Cardiac septum (tissue), 1 donor: ENCODE measurements at places on chromosomes 1 and 21. TPM values are rescaled to one million over a fixed set of nuclear protein-coding genes. Genes with fewer than 3 reads are reported as not detected.

- no peak for DNase-seq
Observed at GRCh38 chr1:83012950-83013349, 986.0 kb downstream of the TTLL7 start.

DNA sequence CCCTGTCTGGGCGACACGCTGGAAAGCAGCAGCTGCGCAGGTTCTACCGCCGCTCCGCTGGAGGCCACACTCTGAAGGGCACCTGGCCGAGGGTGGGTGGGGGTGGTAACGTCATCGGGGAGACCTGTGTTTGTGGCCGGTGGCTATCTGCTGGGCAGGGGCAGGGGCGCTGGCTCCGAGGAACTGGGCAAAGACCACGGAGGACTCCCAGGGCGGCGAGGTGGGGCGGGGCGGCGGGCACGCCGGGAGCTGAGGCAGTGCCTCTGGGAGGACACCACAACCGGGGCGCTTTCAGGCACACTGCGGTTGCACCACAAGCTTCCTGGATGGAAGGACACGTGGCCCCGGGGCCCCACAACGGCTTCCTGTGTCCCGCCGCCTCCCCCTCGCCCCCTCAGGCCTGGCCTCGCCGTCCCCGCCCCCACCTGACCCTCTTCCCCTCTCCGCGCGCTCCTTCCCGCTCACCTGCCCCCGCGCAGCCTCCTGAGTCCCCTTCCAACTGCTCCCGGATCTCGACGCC lies 3.3 kb upstream of the DENND2D start:
- DNase-seq = peak; percentile 92

The CREG1 gene
- 60.1 TPM for total RNA-seq

The LHX8 gene
- total RNA-seq = not detected

- DNase-seq = no peak
Observed at GRCh38 chr1:223836586-223836985, 9.2 kb downstream of the TP53BP2 start.

- no peak for DNase-seq
Observed at GRCh38 chr1:162206749-162207635, 137.5 kb downstream of the NOS1AP start.

The FCAMR gene
- total RNA-seq = not detected

DNA sequence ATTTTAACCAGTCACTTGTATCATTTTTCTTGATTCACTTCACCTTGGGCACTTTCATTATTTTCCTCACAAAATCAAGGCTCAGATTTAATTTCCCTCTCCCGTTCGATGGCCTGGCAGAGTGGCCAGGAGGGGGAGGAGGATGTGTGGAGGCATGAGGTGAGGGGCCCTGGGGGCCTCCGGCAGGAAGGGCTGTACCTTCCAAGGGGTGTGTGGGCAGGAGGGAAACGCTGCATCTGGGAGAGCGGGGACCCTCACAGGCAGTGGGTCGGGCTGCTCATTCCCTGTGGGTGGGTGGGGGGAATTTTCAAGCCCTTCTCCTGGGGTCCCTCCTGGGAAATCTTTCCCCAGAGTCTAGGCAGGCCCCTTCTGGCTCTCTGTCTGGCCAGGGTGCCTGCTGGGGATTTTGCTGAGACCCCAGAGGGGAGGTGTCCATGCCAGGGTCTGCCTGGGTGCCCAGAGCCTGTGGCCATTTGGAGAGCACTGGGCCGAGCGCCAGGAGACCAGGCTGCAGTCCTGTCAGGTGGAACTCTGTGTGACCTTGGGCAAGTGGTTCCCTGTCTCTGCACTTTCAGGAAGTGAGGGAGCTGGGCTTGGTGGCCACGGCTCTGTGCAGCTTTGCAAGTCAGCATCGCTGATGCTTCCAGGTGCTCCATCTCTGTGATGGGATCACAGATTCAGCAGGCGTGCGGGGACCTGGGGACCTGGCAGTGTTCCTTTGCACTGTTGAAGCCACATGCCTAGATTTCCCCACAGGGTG lies 81.9 kb upstream of the C1orf174 start:
- no peak for DNase-seq

The GPR153 gene
- total RNA-seq = 7.0 TPM

DNA sequence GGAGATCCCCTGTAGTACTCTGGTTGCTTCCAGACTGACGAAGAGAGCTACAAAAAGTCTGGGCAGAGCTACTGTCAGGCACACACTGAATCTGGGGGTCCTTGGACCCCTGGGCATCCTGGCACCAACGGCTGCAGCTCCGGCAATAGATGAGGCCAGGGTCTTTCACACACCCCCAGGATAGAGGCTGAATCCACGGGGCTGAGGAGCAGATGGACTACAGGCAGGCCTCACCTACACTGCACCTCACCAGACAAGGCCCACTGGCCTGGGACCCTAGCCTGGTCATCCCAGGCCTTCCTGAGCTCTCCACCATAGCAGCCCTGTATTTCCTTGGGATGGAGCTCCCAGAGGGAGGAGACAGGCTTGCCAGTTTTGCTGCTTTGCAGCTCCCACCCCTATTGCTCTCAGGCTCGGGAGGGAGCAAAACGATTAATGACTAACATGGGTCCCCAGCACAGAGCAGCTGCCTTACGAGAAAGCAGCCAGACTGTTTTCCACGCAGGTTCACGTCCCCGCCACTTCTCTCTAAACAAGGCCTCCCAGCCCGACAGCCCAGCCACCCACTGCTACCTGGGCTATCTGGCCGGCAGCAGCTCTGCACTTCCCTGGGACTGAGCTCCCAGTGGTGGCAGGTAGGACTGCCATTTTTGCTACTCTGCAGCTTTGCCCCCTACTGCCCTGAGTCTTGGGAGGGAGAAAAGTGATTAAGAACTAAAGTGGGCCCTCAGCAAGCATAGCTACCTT lies 1022.5 kb upstream of the ADGRL2 start:
- no peak for DNase-seq

The SV2A gene
- total RNA-seq = 0.83 TPM

DNA sequence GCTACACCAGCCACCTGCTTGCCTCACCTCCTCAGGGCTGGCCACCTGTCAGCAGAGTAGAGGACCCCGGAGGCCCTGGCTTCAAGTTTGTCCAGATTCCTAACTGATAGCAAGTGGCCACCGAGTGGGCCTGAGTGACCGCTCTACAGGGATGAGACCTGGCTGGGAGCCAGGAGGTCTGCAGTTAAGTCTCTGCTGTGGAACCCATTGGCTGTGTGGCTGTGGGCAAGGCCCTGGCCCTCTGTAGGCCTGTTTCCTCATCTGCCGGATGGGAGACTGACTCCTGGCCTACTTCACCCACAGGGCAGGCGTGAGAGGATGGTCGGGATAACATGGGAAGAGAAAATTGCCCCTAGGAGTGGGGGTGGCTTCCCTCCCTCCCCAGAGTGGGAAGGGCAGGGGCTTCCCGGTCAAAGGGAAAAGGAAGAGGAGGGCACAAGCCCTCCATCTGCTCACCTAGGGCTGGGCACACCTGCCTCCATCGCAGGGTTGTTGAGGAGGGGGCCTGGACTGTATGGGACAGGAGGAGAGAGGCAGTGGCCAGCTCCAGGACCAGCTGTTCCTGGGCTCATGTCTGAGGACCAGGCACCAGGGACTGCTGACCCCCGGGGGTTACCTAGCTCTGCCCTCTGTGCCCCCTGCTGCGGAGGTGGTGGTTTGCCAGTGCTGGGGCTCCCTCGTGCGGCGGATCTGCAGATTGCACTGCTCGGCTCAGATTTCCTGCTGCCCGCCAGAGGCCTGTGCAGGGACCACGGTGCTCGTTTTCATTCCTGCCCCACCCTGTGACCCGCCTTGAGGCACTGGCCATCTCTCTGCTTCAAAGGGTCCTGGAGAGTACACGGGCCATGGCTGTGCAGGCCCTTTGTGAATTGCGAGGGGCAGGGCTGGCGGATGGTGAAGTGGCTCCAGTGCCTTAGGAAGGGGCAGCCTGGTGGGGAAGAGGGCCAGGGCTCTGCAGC lies 9.1 kb upstream of the MTFR1L start:
- peak; percentile 90 for DNase-seq

DNA sequence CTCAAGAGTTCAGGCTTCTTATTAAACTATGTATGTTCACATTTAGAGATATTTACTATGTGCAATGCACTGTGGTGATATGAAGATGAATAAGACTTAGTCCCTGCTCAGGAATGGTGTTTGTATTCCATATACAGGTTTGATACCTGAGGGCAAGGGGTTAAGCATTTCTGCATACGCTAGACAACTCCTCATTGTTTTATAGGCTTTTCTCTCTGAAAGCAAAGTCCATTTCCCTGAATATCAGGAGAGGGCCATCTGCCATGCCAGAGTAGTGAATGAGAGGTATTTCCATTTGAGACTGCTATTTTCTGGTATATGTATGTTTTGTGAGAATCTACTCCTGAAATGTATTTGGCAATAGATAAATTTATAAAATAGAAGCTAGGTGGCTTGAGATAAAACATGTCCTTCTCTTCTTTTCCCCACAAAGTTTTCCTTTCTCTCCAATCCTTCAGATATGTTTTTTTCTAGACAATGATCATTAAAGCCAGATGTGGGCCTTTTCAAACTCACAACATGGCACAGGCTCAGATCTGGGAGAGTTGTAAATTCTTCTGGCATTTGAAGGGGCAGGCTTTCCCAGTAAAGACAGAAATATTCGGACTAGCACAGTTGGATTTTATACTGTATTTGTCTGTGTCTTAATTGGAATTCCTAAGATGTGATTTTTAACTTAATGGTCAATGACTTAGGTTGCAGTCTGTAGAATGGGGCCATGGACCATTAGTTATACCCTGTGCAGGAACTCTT lies 73.3 kb upstream of the WDR26 start:
- no peak for DNase-seq

- DNase-seq = no peak
Observed at GRCh38 chr1:91877574-91878208, 8.3 kb downstream of the TGFBR3 start.

The BCL2L15 gene
- total RNA-seq = not detected

DNA sequence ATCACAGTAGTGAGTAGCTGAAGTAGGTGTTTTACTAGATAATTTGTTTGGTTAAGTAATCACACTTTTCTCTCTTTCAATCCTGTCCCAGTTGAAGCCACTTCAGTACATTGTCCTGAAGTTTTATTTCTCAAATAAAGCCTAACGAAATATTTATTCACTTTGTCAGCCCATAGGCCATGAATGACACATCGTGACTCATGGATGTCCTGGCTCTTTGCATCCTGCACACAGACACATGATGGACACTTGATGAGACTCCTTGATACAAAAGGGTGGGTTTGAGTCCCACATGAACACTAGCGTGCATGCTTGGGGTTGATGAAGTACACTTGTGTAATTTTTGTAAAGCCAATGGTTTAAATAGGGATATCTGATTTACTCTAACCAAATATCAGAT lies 22.7 kb upstream of the LAMC2 start:
- no peak for DNase-seq

DNA sequence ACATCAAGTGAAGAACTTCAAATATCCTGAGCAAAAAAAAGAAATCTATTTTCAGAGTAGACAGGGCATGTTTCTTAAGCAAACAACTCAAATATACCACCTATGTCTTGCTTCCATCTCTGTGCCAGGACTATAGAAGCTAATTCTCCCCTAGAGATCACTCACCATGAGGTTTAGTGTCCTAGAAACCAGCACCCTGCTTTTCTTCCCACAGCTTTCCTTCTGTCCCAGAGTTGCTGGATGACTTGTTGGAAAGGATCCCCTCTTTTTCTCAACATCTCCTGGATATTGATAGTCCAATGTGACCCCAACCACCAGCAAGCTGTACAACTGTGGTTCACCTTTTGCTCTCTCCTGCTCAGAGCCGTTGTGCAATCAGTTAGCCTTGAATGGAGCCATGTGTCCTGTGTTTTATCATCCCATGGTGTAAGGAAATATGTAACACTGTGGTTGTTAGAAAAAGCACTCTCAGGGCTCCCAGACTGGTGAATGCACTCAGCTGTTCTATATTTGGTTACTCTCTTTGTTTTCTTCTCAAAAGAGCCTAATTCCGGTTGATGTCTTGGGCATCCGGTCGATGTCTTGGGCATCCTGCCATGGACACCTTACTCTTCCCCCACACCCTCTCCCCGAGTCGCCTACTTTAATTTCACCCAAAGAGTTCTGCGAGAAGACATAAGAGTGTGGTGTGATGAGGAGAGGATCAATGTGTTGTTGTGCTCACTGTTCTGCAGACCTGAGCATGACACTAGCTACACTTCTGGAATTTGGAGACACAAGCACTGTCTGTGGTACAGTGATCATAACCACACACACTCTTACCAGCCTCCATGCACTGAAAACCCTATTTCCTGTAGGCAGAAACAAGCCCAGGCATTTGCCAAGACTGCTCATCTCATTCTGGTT lies 1.7 kb downstream of the TNFSF4 start:
- no peak for DNase-seq

GRCh38 chr1:63575340-63575826 lies 17.8 kb upstream of the PGM1 start:
- no peak for DNase-seq

DNA sequence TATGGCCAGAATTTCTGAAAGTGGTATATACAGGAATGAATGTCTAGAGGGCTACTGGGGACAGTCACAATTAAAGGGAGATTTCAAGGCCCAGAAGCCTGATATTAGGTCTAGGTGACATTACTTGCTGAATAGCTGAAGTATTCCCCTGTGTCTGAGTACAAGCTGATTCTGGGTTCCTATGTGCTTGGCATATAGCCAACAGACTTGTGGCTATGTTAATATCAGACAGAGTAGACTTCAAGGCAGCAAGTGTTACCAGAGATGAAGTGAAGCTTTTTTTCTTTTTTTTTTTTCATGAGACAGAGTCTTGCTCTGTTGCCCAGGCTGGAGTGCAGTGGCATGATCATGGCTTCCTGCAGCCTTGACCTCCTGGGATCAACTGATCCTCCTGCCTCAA lies 8.3 kb downstream of the TTC4 start:
- no peak for DNase-seq

GRCh38 chr1:222239130-222239529 lies 308.8 kb downstream of the HHIPL2 start:
- DNase-seq = no peak

The ZBTB48 gene
- total RNA-seq = 10.7 TPM

- no peak for DNase-seq
Observed at GRCh38 chr1:233022246-233022645, 71.8 kb downstream of the NTPCR start.

The S100A3 gene
- total RNA-seq = 1.3 TPM

The OPRD1 gene
- total RNA-seq = not detected

DNA sequence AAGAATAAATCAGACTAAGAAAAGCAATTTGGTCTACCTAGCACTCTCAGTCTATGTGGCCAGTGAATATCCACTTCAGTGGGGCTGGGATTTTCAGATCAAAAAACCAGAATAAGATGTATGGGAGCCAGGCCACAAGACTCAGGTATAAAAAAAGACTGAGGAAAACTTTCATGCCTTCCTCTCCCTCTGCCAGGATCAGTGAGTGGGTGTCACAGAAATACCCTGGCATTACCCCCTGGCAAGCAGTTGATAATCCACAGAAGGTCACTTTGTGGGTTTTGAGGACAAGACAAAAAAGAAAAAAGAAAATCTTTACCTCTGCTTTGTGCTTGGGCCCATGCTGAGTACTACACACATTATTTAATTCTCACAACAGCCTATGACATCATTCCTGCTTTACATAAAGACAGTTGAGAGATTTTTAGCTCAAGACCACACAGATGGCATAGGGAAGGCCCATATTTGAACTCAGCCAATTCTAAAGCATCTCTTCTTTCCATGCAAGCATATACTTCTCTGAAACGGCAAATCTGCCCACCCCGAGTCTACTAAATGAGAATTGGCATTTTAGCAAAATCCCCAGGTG lies 57.6 kb downstream of the DESI2 start:
- DNase-seq = no peak
